Sigmoid colon (tissue), 7 donors: ENCODE measurements at places on chromosomes 2 and 18. TPM values are rescaled to one million over a fixed set of nuclear protein-coding genes. Genes with fewer than 3 reads are reported as not detected.

ZNG1B gene
- total RNA-seq, result 36.7 TPM

MARCHF4 gene
- total RNA-seq, result not detected

MCEE gene
- 12.2 TPM for total RNA-seq

FAM237A gene
- not detected for total RNA-seq

COL6A3 gene
- total RNA-seq, result 233 TPM
